ENCODE measurements at places on chromosomes 11 and 22.

DNA sequence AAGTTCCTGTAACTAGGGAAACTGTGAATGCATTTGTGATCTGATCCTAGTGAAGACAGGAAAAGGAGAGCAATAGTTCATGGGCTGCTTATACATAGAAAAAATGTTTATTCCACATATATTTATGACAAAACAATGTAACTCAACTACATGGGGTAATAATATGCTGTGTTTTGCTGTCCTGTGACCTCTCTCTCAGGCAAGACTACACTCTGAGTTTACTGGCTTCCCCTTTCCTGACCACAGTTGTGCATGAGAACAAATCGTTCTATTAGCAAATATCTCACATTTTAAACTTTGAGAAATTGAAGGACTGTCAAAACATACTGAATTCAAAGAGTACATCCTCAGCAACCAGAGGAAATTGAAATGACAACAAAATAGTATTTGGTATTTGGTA is 161.9 kb upstream of the TRPC6 start:
- DNase-seq = no peak

DNA sequence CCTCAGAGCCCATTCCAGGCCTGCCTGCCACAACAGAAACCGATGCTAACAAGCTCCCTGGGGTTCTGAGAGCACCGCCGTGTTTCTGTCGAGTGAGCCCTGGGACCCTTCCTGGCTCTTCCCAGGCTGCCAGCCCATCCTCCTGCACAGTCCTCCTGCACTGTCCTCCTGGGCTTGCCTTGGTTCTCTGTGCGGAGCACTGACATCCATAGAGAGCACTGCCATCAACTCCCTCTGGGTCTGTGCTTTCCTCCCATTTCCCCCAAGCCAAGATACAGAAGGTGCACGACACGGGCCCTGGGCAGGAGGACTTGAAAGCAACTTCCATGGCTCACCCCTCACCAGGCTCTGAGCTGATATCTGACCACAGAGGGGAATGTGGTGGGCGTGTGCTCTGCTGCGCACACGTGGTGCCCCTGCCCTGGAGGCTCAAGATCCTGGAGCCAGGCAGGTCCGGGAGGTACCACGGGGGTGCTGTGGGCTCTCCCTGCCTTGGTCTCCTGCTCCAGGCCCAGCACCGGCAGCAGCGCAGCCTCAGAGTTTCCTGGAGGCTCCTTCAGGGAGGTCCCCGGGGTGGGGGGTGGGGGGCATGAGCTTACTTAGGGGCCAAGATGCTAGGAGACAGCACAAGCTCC is 304.2 kb downstream of the BRD1 start:
- DNase-seq = no peak

GRCh38 chr11:115159207-115159606 is 345.0 kb downstream of the CADM1 start:
- DNase-seq = no peak

DNA sequence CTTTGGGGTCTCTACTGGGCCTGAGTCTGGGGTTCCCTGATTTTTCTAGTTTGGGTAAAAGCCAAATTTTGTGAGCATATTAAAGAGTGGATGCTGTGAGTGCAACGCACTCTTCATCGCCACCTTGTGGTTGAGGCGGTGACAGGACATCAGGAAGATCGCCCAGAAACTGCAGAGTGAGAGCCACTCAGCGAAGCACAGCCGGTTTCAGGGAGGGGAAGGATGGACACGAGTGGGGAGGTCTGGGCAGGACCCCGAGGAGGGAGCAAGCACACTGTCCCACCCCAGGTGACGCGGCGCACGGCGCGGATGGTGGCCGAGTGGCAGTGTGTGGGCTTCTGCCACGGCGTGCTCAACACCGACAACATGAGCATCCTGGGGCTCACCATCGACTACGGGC is 9.1 kb downstream of the SELENOO start:
- peak; percentile 17 for DNase-seq

DNA sequence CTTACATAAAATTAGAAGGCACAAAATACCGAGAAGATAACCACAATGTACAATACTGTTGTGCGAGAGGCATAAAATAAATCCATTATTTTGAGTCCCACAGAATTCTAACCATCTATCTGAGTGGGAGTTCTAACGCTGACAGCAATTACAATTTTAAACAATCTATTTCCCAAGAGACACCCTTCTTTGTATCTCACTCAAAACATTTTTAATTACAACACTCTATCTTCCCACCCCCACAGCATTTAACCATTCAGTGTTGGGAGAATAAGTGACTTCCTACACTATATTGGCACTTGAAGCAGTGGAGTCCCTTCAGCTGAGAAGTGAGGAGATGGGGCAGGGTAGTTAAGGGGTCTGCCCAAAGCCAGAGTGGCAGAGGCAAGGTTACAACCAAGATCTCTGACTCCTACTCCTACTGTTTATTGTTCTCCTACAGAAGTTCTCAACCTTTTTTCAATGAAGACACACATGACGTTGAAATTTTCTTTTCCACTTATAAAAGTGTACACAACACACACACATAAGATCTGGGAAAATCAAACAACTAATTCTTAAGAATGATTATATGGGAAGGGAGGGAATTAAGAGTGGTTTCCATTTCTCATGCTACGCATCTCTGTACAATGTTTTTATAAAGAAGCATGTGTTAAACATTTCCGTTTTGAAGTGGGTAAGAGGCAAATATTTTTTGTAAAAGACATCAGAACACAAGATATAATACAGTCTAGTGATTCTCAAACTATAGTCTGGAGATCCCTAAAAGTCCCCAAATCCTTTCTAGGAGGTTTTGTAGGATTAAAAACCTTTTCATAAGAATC is 10.9 kb downstream of the SLC25A17 start:
- DNase-seq = no peak

DNA sequence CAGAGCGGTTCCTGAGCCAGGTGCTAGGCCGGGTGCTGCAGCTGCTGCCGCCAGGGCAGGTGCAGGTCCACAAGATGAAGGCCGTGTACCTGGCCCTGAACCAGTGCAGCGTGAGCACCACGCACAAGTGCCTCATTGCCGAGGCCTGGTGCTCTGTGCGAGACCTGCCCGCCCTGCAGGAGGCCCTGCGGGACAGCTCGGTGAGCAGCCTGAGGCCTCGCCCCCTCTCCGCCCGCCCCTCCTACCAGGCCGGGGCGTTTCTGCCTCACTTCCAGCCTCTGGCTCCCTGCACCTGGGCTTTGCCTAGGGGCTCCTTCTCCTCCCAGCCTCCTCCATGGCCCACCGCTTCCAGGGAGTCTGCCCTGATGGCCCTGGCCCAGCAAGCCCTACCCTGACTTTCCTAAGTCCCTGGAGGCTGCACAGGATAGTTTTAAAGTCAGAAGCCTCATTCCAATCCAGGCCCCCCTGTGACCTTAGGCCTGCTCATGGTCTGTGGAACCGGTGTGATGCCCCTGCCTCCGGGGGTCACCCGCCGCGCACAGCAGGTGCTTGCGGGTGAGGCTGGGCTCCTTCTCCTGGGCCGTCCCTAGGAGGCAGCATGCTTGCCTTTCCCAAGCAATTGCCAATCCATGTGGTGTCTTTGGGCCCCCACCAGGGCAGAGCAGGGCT is 5.5 kb downstream of the TCIRG1 start:
- no peak for DNase-seq

GRCh38 chr22:25668437-25668836 is 73.6 kb upstream of the MYO18B start:
- no peak for DNase-seq

DNA sequence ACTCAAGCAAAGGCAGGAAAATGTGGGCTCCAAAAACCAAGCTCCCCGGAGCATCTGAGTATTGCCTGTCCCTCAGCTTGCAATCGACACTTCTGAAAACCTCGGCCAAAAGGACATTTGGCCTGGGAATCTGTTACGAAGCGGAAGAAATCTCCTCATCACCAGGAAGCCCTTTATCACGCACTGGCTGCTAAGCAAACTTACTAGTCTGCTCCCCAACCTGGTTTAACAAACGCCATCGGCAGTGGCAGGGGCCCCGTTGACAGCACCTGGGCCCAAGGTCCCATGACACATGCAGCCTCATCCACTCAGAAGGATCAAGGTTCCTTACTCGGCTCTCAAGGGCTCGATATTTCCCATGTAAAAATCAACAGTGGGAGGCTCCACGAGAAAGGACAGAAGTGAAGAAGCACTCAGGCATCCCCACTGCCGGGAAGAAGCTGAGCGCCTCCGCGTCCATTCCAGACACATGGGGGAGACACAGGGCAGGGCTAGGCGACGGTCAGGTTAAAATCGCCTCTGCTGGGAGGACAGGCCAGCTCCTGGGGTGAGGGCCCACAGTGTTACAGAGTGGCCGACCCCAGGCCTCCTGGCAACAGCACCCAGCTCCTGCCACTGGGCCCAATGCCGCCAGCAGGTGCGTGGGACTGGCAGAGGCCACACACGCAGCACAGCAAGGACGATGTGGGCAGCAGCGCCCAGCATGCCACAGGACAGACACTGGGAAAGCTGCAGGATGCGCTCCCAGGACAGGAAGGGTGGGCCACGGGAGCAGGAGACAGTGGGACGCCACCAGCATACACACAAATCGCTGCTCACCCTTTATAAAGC is 27.1 kb downstream of the BRD1 start:
- DNase-seq = no peak

All from HS-27A (cell line).